ENCODE measurements at places on chromosomes 7 and 10.

DNA sequence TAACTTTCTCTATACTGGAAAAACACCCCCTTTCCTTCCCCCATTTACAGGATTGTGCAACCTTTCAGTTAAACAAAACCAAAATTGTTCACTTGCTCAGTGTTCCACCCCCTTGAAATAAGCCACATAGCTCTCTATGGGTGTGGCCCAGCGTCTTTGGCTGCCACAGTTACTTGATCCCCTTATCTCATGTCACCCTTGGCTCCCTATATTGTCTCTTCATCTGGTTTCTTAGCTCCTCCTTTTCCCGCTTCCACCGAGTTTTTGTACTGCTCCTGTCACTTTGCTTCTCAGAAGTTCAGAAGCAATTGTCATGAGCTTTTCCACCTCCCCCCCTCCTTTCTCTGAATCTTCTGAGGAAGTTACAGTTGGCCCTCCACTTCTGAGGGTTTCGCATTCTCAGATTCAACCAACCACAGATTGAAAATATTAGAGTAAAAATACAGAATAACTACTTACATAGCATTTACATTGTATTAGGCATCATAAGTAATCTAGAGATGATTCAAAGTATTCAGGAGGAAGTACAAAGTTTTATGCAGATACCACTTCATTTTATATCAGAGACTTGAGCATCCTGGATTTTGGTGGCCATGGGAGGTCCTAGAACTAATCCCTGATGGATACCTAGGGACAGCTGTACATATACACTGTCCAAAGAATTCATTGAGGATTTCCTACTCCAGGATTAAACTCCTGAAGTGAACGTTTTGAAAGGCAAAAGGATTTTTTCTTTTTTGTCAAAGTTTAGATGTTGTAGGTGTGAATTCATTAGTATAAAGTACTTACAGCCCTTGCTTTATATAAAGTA is 60.4 kb downstream of the ADD3 start:
- DNase-seq: peak; percentile 66

- no peak for DNase-seq
Observed at GRCh38 chr7:2554661-2555111, 638 bp downstream of the BRAT1 start.

DNA sequence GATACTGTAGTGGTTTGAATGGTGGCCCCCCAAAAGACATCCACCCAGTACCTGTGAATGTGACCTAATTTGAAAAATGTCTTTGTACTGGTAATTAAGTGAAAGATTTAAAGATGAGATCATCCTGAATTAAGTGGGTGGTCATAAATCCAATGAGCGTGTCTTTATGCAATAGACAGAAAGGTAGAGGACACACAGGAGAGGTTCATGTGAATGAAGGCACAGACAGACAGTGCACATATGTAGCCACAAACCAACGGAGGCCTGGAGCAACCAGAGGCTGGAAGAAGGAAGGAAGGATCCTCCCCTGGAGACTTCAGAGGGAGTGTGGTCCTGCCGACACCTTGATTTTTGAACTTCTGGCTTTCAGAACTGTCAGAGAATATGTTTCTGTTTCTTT is 160.3 kb downstream of the CNTNAP2 start:
- no peak for DNase-seq

GRCh38 chr10:131993275-131993674 is 11.6 kb upstream of the BNIP3 start:
- no peak for DNase-seq

DNA sequence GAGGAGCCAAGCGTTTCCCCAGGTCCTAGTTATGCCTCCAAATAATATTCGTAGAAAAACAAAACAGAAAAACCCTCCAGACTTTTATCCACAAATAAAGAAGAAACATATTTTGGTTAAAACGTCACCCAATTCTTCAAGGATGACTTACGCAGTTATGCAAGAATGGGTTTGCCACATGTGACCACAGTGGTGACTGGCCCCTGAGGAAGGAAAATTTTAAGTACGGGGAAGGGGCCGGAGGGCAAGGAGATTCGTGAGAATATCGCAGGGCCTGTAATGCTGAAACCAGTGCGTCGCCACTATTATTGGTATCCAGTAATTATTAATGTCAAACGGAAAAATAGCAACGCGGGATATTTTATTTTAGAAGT is 537 bp upstream of the MRPS24 start:
- peak; percentile 54 for DNase-seq

- DNase-seq: no peak
Observed at GRCh38 chr10:111531690-111532089, 454.9 kb downstream of the ADRA2A start.

- no peak for DNase-seq
Observed at GRCh38 chr10:77015360-77015759, 622.2 kb downstream of the KCNMA1 start.

- no peak for DNase-seq
Observed at GRCh38 chr10:36716291-36716690, 409.1 kb upstream of the ANKRD30A start.

GRCh38 chr7:117401293-117402002 is 25.8 kb downstream of the ASZ1 start:
- no peak for DNase-seq

Measured in natural killer cell (primary cell).